ENCODE measurements at places on chromosomes 2 and 18.
A peak's percentile ranks its signal among the peaks of the same experiment; 100 is the strongest.

- DNase-seq: no peak
Measured at GRCh38 chr2:54630858-54631497, 92.5 kb upstream of the EML6 start.

GRCh38 chr2:188199716-188200128 lies 92.0 kb upstream of the GULP1 start:
- DNase-seq: peak; percentile 6

DNA sequence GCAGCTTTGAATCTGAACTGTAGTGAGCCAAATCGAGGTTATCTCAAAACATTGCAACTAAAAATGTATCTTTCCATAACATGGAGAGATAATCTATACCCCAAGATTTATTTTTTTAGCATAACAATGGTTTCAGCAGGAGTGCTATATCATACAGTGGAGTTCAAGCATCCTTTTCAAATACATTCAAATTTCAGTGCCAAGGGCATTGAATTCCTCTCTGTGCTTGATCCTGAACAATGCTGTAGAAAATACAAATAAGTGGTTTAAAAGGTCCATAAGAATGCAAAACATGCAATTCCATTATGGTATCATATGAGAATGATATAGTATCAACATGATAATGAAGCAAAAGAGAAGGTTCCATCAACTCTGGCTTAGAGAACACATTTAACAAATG lies 201.7 kb downstream of the TXNL1 start:
- no peak for DNase-seq

GRCh38 chr2:234840336-234840735 lies 111.5 kb upstream of the SH3BP4 start:
- no peak for DNase-seq

- no peak for DNase-seq
Measured at GRCh38 chr18:60176259-60176658, 196.3 kb downstream of the MC4R start.

- no peak for DNase-seq
Measured at GRCh38 chr2:129117434-129117833, 798.8 kb upstream of the HS6ST1 start.

DNA sequence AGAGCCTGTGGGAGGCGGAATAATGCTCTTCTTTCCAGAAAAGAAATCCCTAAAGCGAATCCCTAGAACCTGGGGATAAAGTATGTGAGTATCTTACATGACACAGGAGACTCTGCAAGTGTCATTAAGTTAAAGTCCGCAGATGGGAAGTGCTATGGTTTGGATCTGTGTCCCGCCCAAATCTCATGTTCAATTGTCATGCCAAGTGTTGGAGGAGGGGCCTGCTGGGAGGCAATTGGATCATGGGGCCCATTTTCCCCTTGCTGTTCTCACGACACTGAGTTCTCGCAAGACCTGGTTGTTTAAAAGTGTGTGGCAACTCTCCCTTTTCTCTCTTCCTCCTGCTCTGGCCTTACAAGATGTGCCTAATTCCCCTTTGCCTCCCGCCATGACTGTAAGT lies 207.8 kb downstream of the MYT1L start:
- no peak for DNase-seq

GRCh38 chr2:191690327-191690726 lies 12.4 kb downstream of the NABP1 start:
- no peak for DNase-seq

DNA sequence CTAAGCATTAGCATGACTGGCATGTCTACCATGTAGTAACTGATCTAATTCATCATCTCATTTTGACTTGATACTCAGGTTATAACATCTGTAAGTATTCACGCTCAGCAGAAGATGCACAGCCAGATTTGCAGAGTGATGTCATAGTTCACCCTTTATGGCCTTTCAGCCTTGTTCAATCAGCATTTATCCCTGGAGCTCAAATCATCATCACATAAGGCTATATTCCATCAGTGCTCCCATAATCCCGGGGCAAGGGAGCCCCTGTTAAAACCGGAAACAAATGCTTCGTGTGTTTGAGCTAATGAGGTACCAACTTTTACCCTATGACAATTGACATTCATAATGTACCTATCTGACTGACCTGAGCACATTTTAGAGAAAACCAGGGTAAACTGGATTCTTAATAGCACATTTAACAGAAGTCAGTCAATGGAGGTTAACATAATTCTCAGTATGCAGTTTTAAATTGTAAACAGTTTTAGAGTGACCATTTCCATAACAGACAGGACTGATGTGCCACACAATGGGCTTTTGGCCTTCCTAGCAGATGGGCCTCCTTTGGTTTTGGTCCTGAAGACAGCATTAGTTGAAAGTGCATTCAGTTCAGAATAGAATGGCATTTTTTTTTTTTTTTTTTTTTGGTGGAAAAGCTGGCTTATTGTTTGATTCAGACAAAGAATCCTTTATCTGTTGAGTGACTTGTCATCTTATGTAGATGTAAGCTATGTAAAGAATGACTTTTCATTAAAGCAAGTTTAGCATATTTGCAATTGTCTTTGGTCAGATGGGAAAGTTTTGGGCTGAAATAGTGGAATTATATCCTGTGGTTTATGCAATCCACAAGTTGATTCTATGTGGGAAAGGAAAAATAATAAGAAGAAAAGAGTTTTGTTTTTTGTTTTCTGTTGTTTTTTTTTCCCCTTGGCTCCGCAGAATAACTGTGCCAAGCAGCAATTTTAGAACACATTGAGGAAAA lies 866.0 kb upstream of the ACVR2A start:
- no peak for DNase-seq

GRCh38 chr2:71886241-71886640 lies 261.4 kb downstream of the CYP26B1 start:
- no peak for DNase-seq

- DNase-seq: no peak
Measured at GRCh38 chr2:106165029-106165428, 29.1 kb downstream of the UXS1 start.

DNA sequence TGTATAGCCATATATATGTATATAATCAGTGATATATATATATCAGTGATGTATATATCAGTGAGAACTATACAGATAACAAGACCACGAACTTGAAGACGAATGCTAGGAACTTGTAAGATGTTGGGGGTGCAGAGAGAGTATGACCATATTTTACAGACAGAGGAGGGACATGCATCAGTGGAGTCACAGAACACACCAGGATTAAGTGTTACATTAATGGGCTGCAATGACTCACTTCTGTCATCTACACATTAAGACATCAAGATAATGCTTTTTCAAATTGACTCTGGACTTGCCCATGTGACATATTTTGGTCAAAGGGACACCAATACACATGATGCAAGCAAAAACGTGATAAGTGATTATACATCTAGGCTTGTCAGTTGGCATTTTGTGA lies 501.0 kb downstream of the LRRTM4 start:
- DNase-seq: no peak

DNA sequence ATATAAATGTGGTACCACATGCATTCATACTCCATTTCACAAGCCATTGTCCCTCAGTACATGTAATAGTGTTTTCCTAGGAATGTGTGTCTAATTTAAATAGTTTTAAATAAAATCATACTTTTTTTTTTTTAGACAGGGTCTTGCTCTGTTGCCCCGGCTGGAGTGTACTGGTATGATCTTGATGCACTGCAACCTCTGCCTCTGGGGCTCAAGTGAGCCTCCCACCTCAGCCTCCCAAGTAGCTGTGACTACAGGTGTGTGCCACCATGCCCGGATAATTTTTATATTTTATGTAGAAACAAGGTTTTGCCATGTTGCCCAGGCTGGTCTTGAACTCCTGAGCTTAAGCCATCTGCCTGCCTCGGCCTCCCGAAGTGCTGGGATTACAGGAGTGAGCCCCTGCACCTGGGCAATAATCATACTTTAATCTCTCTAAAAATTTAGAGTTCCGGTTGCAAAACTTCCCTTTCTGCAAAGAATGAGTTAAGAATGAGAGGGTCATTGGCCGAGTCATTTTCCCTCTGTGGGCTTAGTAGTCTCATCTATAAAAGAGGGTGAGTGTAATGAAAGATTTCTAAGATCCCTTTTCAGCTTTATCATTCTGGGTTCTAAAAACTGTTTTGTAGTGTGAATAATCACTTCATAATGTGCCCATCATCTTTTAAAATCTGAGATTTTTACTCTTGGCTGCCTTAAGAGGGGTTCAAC lies 116.0 kb upstream of the PELI1 start:
- DNase-seq: no peak

DNA sequence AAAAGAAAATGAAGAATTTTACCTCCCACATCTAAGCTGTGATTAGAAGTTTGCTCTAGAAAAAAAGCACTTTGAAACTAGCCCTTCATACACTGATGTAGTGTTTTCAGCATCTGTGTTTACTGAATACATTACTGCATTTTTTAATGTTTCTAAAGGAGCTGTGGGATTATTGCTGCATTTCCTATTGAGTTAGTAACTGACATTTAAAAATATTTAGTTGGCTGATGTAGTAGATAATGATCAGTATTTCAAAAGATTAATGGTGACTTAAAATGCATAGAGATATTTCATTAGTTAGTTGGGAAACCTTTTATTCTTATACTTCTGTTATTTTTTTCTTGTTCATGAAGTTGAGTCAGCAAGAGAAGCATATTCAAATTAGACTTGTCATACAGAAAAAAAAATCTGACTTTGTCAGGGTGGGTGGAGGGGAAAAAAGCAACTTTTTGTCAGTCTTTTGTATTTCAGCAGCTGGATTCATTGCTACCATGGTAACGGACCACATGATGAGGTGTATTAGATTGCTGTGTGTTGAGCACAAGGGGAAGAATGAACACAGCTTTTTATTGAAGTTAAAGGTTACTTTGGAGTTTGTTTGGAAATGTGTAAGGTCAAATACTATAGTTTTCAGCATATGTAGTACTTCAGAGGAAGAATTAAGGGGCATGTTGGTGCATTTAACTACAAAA lies at the start of gene DTNA:
DTNA (plus strand) TSS at position 549 of the 692 bp plus-strand sequence. CDS start 45,679 bp downstream, outside the sequence.
- no peak for DNase-seq

GRCh38 chr2:9164112-9164608 lies 42.5 kb upstream of the ASAP2 start:
- no peak for DNase-seq

DNA sequence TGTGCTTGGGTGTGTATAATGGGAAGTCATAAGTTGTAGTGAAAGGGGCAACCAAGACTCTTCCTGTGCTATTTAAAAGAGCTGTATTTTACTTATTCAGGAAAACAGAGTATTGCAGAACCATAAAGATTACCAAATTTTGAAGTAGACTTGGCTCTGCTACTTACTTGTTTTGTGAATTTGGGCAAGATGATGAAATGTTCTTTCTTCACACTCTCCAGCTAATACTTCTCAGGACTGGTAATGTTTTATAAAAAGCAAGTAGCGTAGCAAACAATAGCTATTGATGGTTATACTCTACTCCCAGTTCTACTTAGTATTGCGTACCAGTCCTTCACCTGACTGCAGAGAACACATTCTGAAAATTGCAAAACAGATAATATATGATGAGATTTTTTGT lies 374.1 kb downstream of the ARHGAP15 start:
- no peak for DNase-seq

- DNase-seq: no peak
Measured at GRCh38 chr2:222969491-222969890, 82.5 kb upstream of the KCNE4 start.

- DNase-seq: no peak
Measured at GRCh38 chr18:14975431-14975830, 227.5 kb downstream of the ANKRD30B start.

DNA sequence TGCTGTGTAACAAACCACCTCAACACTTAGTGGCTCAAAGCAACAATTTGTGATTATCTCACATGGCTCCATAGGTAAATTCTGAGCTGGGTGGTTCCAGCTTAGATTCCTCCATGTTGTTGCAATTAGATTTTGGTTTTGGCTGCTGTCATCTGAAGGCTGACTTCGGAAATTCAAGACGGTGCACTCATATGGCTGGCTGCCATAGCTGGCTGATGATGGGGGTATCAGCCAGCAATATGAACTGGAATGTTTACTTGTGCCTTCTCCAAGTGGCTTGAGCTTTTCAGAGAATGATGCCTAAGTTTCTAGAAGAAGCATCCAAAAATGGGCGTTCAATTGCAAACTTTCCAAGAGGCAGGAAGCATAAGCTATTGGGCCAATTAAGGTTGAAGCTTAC lies 213.1 kb downstream of the GCA start:
- no peak for DNase-seq

- DNase-seq: no peak
Measured at GRCh38 chr18:42850174-42851083, 265.1 kb downstream of the RIT2 start.

DNA sequence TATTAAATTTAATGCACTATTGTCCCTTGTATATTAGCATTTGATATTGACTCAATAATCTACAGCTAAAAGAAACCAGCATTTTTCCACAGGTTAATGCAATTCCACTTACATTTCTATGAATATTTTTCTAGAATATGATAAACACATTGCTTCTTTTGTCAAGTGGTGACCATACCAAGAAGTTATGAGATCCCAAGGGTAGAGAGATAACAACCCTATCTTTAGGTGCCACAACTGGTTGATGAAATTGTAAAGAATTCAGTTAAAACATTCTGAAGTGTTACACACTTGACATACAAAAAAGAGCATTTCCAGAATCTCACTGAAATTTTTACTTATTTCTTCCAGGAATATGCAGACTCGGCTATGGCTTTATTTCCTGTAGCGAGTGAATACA lies 56.0 kb downstream of the ABCG8 start:
- no peak for DNase-seq

DNA sequence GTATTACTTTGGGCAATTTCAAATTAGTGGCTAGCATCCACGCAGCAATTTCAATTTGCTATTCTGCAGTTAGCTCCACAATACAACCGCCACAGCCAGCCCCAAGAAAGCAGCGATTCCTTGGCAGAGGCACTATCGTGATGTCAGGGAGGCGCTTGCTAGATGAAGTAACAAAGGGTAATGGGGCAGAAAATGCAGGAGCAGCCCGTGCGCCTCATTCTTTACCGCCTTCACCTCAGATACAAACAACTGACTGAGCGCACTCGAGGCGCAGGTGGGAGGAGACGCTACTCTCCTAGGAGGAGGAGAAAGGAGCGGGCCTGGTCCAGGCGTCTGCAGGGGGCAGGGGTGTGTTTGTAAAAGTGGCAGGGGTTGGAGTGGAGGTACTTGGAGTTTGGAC lies 76.9 kb upstream of the ASB18 start:
- no peak for DNase-seq

DNA sequence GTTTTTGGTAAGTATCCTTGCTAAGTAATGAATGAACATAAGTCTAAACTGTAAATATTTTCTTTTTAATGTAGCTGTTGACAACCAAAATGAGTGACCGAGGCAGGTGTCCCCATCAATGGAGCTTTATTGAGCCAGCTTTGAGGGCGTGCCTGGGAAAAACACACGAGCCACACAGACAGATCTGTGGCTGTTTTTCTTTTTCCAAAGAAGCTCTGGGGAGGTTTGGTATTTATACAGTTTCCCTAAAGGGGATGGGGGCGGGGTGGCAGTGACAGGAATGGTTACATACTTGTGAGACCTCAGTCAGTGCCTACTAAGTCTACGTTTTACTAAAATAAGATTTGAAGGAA lies 11.2 kb downstream of the DBI start:
- no peak for DNase-seq

- DNase-seq: no peak
Measured at GRCh38 chr2:196798980-196799379, 503 bp downstream of the GTF3C3 start.

DNA sequence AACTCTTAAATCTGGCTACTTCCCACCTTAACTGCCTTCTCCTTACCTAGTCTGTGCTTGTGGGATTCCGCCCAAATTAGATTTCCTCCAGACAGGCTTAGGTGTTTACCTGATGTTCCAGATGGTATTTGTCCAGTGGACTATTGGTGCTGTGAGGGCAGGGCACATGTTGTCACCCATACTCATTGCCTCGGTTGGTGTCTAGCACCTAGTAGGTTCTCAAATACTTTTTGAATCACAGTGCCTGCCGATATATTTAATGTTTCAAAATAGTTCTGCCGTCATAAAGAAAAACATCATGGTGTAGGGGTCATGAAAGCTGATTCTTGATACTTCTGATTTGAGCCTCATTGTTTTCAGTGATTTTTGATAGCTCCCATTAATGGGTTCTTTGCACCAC lies 1.1 kb downstream of the SEPTIN2 start:
- no peak for DNase-seq
